ENCODE measurements at places on chromosomes 1 and 21. TPM values are rescaled to one million over a fixed set of nuclear protein-coding genes. Genes with fewer than 3 reads are reported as not detected.

Gene REN
- not detected for total RNA-seq

Gene STIL
- 31.6 TPM for total RNA-seq

Gene RGS18
- total RNA-seq = not detected

Gene XKR8
- 10.6 TPM for total RNA-seq

Gene B3GALT5
- total RNA-seq = 0.10 TPM

Gene MYBPHL
- not detected for total RNA-seq

Gene DIO1
- total RNA-seq = 0.28 TPM

Gene COL8A2
- 1.2 TPM for total RNA-seq

Gene BATF3
- 2.4 TPM for total RNA-seq

Data from Panc1 (cell line).